ENCODE measurements at places on chromosomes 7 and 10. TPM values are rescaled to one million over a fixed set of nuclear protein-coding genes. Genes with fewer than 3 reads are reported as not detected.

Gene PIK3AP1
- total RNA-seq = 2.9 TPM

- DNase-seq = no peak
These were observed 16.2 kb downstream of the PKD1L1 start for GRCh38 chr7:47932016-47932415.

Gene PBLD
- 1.2 TPM for total RNA-seq

DNA sequence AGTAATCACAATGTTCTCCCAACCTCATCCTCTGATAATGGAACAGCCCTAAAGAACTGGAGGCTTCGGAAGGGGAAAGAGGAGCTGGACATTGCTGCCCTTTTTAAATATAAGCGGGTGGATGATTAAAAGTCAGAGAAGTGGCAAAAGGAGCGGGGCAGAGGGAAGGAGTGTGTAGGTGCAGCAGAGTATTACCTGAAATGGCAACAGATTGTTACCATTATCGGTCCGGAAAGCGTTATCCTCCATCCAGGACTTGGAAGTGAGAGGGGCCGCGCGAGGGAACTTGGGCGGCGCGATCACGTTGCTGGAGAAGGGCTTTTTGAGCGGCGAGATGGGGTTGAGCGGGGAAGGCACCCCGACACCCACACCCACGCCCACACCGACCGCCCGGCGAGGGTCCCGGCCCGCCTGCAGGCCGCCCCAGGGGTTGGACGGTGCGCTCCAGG lies 51.7 kb downstream of the CPEB3 start:
- DNase-seq = no peak

Gene SPDYE2B
- total RNA-seq = not detected
